Stimulated activated CD4-positive, alpha-beta T cell treated with anti-CD3 and anti-CD28 coated beads, Interleukin-1b, Interleukin-23, amount 100 ng/mL, for 48 hours (primary cell): ENCODE measurements at places on chromosomes 16 and 17.
A peak's percentile ranks its signal among the peaks of the same experiment; 100 is the strongest.

- DNase-seq, result no peak
Measured at GRCh38 chr17:57624386-57624785, 120.7 kb downstream of the CCDC182 start.

- no peak for DNase-seq
Measured at GRCh38 chr17:74219576-74220133, 6.3 kb downstream of the TTYH2 start.

GRCh38 chr17:50211249-50212120 is 10.1 kb upstream of the COL1A1 start:
- no peak for DNase-seq

GRCh38 chr17:78186692-78187595 is at the start of the genes AFMID and TK1:
TSS of gene AFMID (plus strand) at chr17:78187362. CDS start at chr17:78187371, 9 bp downstream.
TSS of gene TK1 (minus strand) at chr17:78187052. CDS start at chr17:78186994, 58 bp downstream.
- peak; percentile 97 for DNase-seq

- peak; percentile 55 for DNase-seq
Measured at GRCh38 chr16:89031715-89032659, 55.0 kb upstream of the CBFA2T3 start.

DNA sequence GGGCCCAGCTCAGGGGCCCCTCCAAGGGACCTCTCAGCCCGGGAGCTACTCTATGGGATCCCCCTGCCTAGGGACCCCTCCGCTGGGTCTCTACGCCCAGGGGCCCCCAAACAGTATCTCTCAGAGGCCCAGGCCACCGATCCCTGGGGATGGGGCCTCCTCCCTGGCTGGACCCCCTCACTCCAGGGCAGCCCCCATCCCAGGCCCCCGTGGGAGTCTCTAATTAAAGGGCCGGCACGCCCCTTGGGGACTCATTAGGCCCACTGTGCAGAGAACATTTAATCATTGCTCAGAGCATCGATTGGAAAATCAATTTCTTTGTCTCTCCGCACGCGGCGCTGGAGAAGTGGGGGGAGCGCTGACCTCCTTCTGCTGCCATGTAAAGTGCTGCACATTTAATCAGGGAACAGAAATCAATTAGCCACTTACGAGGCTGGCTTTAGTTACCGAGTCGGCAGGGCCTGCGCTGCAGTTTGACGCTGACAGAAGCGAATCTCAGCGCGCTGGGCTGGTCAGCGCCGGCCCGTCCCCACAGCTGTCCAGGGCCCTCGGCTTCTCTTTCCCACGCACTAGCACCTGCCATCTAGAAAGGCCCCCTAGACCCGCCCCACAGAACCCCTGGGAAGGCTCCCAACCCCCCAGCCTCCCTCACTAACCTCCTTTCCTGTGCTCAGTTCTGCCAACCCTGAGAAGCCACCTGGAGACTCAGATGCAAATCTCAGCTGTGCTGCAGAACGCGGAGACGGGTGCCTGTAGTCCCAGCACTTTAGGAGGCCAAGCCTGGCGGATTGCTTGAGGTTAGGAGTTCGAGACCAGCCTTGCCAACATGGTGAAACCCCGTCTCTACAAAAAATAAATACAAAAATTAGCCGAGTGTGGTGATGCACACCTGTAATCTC is 20.2 kb upstream of the C1QL1 start:
- no peak for DNase-seq

DNA sequence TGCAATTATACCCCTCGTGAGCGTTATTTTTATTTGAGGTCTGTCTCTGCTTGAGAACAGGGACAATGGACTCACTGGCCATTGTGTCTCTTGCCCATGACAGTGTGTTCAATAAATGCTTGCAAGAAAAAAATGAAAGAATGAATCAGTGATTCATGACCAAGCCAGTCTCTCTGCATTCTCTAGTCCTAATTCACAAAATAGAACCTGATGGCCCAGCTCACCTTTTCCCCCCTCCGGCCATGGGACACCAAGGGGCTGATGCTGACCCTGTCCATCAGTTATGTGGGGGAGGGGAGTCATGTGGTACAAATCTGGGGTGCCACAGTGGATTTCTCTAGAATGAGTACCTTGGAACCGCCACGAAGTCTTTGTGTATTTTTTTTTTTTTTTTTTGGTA is 38.2 kb downstream of the CCDC42 start:
- no peak for DNase-seq

DNA sequence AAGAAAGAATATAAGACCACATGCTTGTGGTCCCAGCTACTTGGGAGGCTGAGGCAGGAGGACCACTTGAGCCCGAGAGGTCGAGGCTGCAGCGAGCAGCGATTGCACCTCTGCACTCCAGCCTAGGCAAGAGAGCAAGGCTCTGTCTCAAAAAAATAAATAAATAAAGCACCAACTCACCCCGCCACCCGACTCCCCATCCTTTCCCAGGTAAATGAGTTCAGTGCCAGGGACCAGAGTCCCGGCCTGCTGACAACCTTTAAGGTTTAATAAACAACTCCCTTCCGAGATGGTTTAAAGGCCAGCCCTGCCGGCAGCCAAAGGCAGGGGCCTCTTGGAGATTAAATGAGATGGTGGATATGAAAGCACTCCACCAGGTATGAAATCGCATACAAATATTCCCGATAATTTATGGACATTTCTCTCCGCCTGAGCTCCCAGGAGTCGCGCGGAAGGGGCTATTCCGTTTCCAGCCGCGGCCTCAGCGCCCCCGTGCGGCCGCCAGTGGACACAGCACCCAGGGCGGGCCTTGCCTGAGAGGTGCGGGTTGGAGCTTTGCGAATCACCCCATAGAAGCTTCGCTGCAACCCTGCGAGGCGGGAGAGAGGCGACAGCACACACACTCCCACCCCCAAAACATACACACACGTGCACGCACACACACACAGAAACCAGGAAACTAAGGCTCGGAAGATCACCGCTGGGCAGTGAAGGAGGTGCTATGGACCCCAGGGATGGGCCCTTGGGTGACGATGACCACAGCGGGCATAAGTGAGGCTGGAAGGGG is 4.0 kb upstream of the RPL38 start:
- peak; percentile 65 for DNase-seq

- no peak for DNase-seq
Measured at GRCh38 chr16:87844809-87845208, 24.5 kb downstream of the SLC7A5 start.

GRCh38 chr17:65515959-65516948 is 45.2 kb downstream of the AXIN2 start:
- no peak for DNase-seq

DNA sequence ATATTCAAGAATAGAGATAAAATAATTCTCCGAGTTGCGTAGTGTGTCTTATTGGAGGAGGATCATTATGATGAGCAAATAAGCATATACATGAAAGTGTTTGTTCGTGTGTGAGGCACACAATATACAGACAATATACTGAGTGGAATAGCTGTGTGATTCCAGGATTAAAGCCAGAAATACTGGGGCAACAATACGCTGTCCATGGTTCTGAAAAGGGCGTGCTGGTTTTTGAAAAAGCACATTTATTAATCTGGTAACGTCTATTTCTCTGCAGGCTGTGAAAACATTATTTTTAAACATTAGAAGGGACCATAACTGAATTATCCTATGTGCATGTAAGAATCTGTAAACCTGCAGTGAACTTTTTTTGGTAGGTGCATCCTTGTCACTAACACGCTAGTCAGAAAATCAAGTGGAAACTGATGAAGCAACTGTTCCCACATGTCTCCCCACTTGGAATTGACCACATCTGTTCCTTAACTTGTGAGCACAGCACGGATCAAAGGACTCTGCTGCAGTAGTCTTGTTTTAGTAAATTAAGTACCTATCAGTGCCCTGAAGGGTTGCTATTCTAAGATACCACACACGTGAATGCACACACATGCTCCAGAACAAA is 346.0 kb downstream of the GRIN2A start:
- DNase-seq, result no peak

DNA sequence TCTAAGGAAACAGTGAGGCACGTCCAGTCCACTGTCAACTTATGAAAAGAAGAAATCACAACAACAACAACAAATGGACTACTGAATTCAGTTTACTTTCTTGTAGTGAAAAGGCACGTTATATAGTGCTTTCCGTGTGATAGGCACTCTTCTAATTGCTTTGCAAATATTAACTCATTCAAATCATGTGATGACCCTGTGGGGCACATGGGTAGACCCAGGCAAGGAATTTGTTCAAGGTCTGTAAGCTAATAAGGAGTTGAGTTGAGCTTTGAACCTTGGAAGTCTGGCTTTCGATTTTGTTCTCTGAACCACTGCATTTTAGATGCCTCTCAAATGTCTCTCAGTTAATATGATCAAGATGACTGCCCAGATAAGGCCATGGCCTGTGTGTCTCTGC is 295.1 kb upstream of the RBFOX1 start:
- DNase-seq, result no peak

GRCh38 chr16:27801289-27801945 is 251.5 kb downstream of the KATNIP start:
- no peak for DNase-seq

DNA sequence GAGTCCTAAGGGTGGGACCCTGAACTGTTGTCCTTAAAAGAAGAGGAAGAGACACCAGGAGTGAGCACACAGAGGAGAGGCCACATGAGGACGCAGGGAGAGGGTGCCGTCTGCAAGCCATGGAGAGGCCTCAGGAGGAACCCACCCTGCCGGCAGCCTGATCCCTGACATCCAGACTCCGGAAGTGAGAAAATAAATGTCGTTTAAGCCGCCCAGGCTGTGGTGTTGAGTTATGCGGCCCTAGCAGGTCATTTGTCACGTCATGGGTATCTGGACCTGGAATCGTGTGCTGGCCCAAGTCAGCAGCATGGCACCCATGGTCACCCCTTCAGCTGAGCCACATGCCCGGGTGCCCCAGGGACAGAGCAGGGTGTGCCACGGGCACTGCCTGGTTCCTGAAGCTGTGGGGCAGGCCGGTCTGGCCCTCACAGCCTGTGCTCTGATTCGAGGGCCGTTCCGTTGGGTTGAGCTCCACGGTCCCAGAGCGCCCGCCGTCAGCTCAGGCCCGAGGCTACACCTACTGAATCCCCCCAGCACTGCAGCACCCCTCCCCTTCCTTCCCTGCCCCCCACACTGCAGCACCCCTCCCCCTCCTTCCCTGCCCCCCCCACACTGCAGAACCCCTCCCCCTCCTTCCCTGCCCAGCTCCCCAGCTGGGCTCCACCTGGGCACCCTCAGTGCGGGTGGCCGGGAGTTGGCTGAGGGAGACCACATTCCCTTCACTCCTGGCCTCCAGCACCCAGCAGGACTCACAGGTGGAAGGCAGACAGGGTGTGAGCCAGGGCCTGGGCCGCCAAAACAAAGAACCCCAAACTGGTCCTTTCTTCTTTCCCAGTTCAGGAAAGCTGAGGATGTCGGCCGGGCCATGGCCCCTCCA is 2.7 kb upstream of the CCDC57 start:
- DNase-seq, result no peak

- DNase-seq, result no peak
Measured at GRCh38 chr17:57556320-57556719, 188.8 kb downstream of the CCDC182 start.

GRCh38 chr17:78272181-78272913 is 40.9 kb downstream of the TMEM235 start:
- peak; percentile 73 for DNase-seq
